ENCODE measurements at places on chromosomes 11 and 22.

DNA sequence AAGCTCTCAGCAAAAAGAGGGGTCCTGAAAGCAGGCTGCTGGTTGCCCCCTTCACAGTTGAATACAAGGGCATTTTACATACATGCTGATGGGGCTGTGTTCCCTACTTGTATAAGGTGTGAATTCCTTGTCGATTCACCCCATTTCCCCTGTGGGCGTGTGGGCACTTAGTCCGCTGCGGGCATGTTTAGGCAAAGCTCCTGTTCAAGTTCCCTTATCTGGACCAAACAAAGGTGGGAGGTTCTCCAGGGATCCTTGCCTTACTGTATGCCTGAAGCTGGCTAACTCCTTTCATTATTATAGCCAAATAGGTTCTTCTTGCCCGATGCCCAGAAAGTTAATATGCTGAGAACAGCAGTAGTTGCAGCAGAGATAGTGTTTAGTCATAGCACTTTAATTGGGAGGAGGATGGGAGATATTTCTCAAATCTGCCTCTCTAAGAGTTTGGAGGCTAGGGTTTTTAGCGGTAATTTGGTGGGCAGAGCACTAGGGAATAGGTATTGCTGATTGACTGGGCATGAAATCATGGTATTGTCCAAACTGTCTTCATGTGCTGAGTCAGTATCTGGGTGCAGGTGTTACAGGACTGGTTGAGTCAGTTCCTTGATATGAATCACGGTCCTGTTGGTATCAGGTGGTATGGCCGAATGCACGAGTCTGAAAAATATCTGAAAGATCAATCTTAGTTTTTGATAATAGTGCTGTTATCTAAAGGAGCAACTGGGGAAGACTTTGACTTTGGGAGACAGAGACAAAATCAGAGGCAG lies 32.7 kb downstream of the METTL15 start:
- DNase-seq, result no peak

GRCh38 chr11:111454561-111455192 lies 57.5 kb downstream of the BTG4 start:
- DNase-seq, result peak; percentile 69

GRCh38 chr22:44783091-44783490 lies 30.7 kb downstream of the ARHGAP8 start:
- no peak for DNase-seq

DNA sequence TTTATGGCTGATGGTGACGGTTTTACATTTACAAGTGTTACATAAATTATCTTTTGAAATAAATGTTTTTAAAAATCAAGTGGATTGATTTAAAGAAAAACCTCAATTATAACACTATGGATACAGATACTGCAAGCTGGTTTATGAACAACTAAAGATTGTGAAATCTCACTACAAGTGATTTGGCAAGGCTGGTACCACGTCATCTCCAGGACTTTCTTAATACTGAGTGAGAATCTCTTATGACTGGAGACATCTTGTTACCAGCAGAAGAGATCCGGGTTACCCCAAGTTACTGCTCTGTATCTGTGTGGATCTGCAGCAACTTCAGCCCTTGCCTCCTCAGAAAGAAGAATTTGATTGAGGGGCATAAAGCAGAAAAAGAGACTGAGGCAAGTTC lies 452.9 kb downstream of the MN1 start:
- peak; percentile 83 for DNase-seq

GRCh38 chr11:67354075-67355022 lies 1.0 kb upstream of the POLD4 start:
- DNase-seq, result peak; percentile 91

DNA sequence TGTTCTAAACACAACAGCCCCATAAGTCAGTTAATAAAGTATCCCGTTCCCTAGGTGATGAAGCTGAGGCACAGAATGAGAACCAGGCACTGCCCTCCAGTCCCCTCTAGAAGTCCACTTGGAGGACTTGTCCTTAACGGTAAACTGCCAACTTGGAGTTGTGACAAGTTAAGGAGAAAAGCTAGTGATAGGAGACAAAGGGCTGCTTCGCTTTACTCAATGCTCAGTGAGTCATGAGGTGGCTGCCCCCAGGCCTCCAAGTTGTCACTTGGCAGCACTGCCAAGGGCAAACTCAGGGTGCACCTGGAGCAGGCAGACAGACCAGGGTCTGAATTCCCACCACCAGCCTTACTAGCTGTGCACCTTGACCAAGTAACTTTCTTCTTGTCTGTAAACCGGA lies 13.5 kb downstream of the SLC43A1 start:
- DNase-seq, result no peak
